Forelimb muscle (tissue), 1 donor: ENCODE measurements at places on chromosomes 3 and 15. TPM values are rescaled to one million over a fixed set of nuclear protein-coding genes. Genes with fewer than 3 reads are reported as not detected.
A peak's percentile ranks its signal among the peaks of the same experiment; 100 is the strongest.

- no peak for DNase-seq
These were observed 107.8 kb upstream of the VEPH1 start for GRCh38 chr3:157610876-157611535.

- no peak for DNase-seq
These were observed 14.4 kb upstream of the STARD5 start for GRCh38 chr15:81338170-81339007.

DNA sequence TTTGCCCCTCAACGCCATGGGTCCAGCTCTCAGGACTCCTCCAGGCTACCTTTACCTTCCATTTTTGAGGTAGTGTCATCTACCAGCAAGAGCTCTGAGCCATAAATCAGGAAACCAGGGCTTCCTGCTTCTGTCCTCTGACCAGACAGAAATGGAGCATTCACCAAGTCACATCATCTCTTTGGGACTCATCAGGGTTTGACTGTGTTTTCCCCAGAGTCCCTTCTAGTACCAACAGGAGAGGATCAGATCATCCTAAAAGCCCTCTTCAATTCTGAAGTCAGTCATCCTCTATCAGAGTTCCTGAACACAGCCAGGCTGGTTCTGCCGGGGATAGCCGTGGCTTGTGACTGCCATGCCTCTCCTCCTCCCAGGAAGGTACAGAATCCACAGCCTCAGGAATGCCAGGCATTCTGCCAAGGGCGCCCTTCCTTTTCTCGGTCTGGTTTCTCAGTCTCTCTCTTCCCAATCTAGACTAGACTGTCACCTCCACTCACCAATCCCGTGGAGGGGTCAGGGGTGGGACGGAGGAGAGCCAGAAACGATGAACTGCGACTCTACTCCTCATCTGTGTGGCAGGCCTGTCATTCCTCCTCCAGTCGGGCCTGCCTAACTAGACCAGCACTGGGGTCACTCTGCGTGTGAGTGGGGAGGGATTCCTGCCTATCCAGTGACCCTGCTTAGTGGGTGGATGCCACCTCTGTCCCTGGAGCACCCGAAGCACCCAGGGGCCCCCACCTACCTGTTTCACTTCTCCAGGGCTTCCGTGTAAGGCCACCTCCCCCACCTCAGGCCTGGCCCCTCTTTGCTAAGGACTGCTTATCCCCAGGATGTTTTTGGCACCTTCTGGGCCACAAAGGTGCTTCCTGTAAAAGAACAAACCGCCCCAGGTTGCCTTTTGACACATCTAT lies 30.9 kb downstream of the CCNL1 start:
- DNase-seq, result no peak

DNA sequence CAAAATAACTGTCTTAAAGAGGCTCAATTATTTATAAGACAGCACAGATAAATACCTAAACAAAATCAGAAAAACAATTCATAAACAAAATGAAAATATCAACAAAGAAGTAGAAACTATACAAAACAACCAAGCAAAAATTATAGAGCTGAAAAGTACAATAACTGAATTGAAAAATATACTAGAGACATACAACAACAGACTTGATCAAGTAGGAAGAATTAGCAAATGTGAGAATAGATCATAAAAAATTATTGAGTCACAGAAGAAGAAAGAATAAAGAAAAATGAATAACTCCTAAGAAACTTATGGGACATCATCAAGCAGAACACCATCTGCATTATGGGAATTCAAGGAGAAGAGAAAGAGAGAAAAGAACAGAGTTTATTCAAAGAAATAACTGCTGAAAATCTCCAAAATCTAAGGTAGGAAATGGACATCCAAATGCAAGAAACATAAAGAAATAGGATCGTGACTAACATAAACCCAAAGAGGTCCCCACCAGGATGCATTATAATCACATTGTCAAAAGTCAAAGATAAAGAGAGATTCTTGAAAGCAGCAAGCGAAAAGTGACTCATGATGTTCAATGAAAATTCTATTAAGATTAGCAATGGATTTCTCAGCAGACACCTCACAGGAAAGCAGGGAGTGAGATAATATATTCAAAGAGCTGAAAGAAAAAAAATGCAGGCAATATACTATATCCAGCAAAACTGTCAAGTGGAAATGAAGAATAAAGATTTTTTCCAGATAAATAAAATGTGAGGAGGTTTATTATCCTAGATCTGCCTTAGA lies 85.9 kb downstream of the DCLK3 start:
- no peak for DNase-seq

DNA sequence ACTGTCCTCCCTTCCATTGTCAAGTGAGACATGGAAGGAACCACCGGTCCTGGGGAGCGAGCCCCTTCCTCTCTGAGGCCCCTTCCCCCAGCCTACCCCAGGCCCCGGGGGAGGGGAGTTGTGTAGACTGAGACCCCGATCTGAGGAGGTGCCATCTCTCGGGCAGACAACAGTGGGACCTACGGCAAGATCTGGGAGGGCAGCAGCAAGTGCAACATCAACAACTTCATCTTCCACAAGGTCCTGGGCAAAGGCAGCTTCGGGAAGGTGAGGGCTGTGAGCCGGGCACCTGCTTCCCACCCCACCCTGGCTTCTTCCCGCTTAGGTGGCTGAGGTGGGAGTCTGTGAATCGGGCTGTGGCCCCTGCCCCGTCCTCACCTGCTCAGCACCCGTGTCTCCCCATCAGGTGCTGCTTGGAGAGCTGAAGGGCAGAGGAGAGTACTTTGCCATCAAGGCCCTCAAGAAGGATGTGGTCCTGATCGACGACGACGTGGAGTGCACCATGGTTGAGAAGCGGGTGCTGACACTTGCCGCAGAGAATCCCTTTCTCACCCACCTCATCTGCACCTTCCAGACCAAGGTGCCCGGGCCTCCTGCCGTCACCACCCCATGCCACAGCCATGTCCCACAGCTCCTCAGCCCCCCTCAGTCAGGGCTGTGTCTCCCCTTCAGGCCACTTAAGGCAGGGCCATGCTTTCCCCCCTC lies 24.9 kb downstream of the PRKCD start:
- DNase-seq, result no peak

- DNase-seq, result no peak
These were observed 115.8 kb downstream of the DUT start for GRCh38 chr15:48447058-48447457.

- DNase-seq, result no peak
These were observed 395.2 kb downstream of the TUSC7 start for GRCh38 chr3:117104792-117105191.

- no peak for DNase-seq
These were observed 203.1 kb downstream of the MINAR1 start for GRCh38 chr15:79635149-79635771.

DNA sequence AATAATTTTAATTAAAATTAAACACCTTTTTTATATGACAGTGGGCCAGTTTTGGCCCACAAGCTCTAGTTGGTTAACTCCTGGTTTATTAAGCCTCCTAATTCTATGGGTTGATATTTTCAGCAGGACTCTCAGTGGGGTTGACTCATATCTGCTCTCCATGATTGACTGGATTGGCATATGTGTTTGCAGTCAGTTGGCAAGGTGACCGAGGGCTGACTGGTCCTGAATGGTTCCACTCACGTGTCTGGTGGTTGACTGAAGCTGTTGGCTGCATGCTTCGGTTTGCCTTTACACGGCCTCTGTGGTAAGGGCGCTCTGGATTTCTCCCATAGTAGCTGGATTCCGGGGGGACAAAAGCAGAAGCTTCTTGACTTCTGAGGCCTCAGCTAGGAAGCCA lies 65.3 kb upstream of the ZNF280D start:
- no peak for DNase-seq

- DNase-seq, result no peak
These were observed 18.3 kb upstream of the CYP11A1 start for GRCh38 chr15:74385733-74386132.

GRCh38 chr3:38634111-38634510 lies 15.4 kb downstream of the SCN5A start:
- no peak for DNase-seq

GRCh38 chr15:41957021-41957897 lies 15.1 kb downstream of the EHD4 start:
- no peak for DNase-seq

- DNase-seq, result no peak
These were observed 174.5 kb downstream of the NR2F2 start for GRCh38 chr15:96505014-96505413.

GRCh38 chr3:151087648-151088047 lies 2.2 kb downstream of the MED12L start:
- DNase-seq, result no peak

DNA sequence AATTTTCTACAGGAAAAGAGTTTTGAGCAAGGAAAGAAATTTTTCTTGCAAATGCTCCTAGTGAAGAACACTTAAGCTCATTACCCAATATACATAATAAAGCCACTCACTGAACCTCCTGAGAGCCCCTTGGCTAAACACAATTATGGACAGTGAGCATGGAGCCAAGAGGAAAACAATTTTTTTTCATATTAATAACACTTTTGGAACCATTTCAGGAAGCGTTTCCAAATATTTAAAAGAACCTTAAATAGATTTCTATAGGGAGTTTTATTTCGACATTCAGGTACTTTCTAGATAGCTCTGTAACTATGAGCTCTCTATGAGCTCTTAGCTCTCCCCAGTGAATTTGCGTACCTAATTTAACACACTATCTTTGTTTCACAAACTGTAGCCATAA lies 581.1 kb downstream of the ZNF385D start:
- DNase-seq, result peak; percentile 72

- DNase-seq, result no peak
These were observed 59.5 kb upstream of the DCLK3 start for GRCh38 chr3:36823806-36824205.

DNA sequence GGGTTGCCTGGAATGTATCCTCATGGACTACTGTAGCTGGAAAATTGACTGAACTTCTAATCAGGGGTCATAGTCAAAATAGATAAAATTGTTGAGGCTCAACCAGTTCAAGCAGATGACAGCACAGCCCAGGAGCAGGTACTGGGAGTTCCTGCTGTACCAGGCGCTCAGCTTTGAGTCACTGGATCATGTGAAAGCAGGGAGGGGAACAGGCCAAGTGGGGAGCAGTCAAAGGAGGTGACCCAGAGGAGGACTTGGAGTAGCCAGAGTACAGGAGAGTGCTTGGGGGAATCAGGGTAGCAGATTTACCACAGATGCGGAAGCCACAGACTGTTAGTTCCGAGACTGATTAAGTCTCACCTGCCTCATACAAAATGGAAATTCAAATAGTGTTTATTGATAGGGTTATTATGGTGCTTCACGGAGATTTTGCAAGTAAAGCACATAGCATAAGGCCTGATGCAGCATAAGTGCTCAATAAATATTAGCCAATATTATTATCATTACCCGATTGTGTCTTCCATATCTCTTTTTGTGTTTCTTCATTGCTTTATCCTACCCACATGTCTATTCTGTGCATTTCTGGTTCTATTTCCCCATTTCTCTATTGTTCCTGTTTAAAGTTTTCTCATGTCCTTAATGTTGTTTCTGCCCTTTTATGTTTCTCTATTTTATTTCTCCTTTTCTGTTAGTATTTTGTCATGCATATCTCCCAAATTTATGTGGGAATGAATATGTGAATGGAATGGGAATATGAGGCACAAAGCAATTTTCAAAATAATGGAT lies 369.2 kb upstream of the MCTP2 start:
- no peak for DNase-seq

GRCh38 chr3:140078343-140078742 lies 143.4 kb downstream of the CLSTN2 start:
- DNase-seq, result no peak

DNA sequence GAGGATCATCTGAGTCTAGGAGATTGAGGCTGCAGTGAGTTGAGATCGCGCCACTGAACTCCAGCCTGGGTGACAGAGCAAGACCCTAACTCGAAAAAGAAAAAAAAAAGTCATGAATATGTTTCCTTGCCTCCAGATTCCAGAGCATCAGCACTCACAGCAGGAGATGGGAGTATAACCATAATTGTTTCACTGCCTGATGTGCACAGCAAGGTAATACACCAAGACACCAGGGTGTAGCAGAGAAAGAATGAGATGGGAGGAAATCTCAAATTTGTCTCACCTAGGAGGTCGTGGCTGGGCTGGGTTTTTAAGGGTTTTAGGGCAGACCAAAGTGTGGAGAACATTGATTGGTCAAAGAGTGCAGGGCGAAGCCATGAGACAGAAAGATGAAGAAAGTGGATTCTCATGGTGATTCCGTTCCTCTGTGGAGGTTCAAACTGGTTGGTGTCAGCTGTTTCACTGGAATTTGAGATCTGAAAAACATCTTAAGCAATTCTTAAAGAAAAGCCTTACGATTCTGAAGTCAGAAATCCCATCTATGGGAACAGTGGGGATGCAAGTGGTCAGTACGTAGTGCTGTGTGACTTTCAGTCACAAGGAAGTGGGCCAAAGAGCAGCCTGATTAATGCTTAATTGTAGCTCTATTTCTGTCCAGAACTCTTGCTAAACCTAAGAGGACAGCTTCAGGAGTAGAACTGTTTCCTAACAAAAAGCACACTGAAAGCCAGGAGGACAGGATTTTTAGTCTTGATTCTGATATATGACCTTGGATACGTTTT lies 7.8 kb upstream of the C15orf61 start:
- DNase-seq, result no peak

DNA sequence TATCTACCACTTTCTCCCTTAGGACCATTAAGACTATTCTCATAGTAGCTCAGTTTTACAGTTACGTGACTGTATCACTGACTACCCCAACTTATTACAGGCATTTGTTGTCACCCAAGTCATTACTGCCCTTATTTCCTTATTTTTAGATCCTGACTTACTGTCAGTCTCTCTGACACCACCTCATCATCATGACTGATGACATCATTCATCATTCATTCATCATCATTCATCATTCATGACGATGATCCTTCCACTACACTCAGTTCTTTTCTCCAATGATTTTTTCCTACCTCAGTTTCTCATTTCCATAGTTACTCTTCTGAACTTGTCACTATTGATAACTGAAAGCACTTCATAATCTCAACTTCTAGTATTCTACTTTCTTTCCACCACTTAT lies 83.8 kb downstream of the ADAM10 start:
- DNase-seq, result no peak

GRCh38 chr3:44114142-44114541 lies 127.5 kb upstream of the TOPAZ1 start:
- DNase-seq, result no peak

DNA sequence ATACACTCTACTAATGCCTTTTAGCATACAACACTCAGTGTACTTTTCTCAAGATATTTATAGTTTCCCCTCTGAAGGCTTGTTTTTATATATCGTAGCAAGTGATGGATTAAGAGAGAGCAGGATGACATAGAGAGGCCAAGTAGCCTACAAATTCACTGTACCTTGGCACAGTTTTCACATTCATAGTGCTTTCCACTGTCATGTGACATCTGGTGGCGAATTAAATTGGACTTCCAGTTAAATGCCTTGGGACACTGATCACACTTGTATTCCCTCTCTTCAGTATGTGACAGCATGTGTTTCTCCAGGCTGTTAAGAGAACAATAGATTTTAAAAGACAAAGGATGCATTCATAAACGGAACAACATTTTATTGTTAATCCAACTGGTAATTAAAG lies 541.1 kb downstream of the MECOM start:
- no peak for DNase-seq

GRCh38 chr3:112084980-112085705 lies 1.0 kb upstream of the C3orf52 start:
- DNase-seq, result no peak

GRCh38 chr3:56801662-56802377 lies at the start of gene ARHGEF3:
Gene ARHGEF3 (minus strand): TSS chr3:56801949. CDS start chr3:56801798, 151 bp downstream.
- no peak for DNase-seq

CNTN6 gene
- polyA plus RNA-seq, result 1.2 TPM

SKOR1 gene
- polyA plus RNA-seq, result 0.47 TPM

LRRC58 gene
- 11.1 TPM for polyA plus RNA-seq

PRR23E gene
- not detected for polyA plus RNA-seq

PIERCE2 gene
- 1.1 TPM for polyA plus RNA-seq

TMC3 gene
- 0.08 TPM for polyA plus RNA-seq

ANKDD1A gene
- 6.1 TPM for polyA plus RNA-seq

NANOGP8 gene
- 0.33 TPM for polyA plus RNA-seq
